Vagina (tissue), 2 donors: ENCODE measurements at places on chromosomes 13 and 19.

- DNase-seq: no peak
These were observed 1328.8 kb downstream of the OLFM4 start for GRCh38 chr13:54357284-54357933.

- peak; percentile 19 for DNase-seq
These were observed 174.7 kb downstream of the DLEU7 start for GRCh38 chr13:50668691-50669271.

DNA sequence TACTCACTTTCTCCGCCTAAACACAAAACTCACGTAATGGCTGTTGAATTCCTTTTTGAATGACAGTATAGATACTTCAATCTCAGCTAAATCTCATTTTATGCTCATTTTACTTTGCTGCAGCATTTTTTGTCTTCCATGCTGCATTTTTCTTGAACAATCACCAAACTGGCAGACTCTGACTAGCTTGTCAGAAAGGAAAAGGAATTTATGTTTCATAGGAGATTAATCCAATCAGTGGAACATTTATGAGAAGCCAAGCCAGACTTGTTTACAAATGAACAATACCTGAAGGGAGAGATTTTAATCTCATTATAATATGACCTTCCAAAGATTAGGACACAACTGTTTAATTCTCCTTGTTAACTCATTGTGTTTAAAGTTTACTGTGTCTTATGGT is 1044.3 kb downstream of the DIAPH3 start:
- no peak for DNase-seq

- DNase-seq: no peak
These were observed 35.5 kb upstream of the LPAR6 start for GRCh38 chr13:48448285-48448958.

DNA sequence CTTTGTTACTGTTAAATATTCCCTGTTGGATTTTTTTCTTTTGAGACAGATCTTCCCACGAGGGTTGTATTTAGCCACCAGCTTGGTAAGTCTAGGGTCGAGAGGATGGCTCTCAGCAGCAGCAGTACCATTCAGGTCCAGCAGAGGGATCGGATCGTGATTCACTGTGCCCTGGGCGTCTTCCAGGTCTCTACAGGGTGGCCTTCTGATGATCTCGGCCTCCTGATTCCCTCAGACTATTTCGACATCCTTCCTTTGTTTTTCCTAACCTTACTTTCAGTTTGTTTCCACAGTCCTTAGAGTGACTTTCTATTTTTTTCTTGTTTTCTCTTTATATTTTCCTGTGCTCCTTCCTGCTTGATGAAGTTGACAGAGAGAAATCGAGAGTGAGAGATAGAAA is 1436.9 kb downstream of the UQCRFS1 start:
- DNase-seq: no peak

- no peak for DNase-seq
These were observed 520.1 kb upstream of the NBEA start for GRCh38 chr13:34421858-34422475.

- DNase-seq: no peak
These were observed at the start of gene DENND1C for GRCh38 chr19:6481541-6482342. TSS of gene DENND1C (minus strand) at chr19:6481787. CDS start at chr19:6481695, 92 bp downstream.

GRCh38 chr19:12796146-12797071 is 5.1 kb downstream of the JUNB start:
- peak; percentile 90 for DNase-seq
